ENCODE measurements at places on chromosomes 16 and 17. TPM values are rescaled to one million over a fixed set of nuclear protein-coding genes. Genes with fewer than 3 reads are reported as not detected.

Gene SYNGR3
- polyA plus RNA-seq, result 2.5 TPM

Gene CNGB1
- polyA plus RNA-seq, result not detected

GRCh38 chr17:68829211-68829610, 126.0 kb downstream of the ABCA8 start:
- no peak for DNase-seq

DNA sequence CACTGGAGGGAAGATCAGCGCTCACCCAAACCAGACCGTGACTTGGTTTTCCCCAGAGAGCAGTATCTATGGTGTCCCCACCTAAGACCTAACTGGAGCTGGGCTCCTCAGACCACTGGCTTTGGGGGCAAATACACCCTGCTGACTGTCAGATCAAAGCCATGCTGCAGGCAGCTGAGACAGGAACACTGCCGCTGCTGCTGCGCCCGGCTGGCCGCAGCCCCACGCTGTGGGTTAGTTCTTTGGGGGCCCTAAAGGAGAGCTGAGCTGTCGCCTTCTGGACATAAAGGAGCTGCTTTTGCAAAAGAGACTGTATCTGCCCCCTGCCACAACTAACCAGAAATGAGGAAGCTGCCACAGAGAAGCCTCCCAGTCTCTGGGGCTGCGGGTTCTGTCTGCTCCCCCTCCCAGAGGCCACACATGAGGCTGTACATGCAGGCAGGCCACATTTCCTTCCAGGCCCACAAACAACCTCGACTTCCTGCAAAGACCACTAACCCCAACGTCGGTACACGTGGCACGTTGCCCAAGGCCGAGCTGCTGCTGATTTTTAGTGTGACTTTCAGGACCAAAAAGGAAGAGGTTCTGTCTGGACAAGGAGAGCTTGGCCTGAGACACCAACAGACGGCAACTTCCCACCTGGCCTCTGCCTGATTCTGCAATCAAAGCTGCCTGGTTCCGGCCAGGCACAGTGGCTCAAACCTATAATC, 18.2 kb upstream of the ABR start:
- DNase-seq, result peak; percentile 81

Gene METTL9
- 11.9 TPM for polyA plus RNA-seq

Gene DCXR
- 387 TPM for polyA plus RNA-seq

- no peak for DNase-seq
Measured at GRCh38 chr16:87864331-87864989, 4.8 kb downstream of the SLC7A5 start.

Gene PPY
- not detected for polyA plus RNA-seq

- DNase-seq, result no peak
Measured at GRCh38 chr17:63635787-63636186, 13.6 kb downstream of the MAP3K3 start.

- no peak for DNase-seq
Measured at GRCh38 chr17:72421128-72422092, 300.6 kb downstream of the SOX9 start.

DNA sequence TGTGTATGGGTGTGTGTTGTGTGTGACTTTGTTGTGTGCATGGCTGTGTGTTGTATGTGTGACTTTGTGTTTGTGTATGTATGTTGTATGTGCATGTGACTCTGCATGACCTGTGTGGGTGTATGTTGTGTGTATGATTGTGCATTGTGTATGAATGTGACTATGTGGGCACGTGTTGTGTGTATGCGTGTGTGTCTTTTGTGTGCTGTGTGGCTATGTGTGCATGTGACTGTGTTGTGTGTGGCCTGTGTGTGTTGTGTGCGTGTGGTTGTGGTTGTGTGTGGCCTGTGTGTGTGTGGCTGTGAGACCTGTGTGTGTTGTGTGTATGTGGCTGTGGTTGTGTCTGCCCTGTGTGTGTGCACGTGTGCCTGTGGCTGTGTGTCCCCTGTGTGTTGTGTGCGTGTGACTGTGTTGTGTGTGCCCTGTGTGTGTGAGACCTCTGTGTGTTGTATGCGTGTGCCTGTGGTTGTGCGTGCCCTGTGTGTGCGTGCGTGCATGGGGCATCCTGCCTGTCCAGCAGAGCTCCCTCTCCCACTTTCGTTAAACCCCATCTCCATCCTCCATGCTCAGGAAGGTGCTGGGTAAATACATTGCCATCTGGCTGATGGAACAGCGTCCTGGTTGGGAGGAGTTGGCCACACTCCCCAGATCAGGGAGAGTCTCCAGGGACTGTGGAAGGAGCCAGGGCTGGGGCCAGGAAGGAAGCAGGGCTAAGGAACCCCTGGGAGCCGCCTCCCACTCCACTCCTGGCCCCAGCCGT, 90.1 kb upstream of the GSE1 start:
- peak; percentile 68 for DNase-seq

Gene KRTAP2-2
- not detected for polyA plus RNA-seq

GRCh38 chr17:10648956-10649355, 8.2 kb downstream of the MYH3 start:
- DNase-seq, result no peak

Gene ZNF688
- 23.8 TPM for polyA plus RNA-seq

Gene TM4SF5
- not detected for polyA plus RNA-seq

Gene SHISA6
- 0.22 TPM for polyA plus RNA-seq

Gene MYH8
- not detected for polyA plus RNA-seq

DNA sequence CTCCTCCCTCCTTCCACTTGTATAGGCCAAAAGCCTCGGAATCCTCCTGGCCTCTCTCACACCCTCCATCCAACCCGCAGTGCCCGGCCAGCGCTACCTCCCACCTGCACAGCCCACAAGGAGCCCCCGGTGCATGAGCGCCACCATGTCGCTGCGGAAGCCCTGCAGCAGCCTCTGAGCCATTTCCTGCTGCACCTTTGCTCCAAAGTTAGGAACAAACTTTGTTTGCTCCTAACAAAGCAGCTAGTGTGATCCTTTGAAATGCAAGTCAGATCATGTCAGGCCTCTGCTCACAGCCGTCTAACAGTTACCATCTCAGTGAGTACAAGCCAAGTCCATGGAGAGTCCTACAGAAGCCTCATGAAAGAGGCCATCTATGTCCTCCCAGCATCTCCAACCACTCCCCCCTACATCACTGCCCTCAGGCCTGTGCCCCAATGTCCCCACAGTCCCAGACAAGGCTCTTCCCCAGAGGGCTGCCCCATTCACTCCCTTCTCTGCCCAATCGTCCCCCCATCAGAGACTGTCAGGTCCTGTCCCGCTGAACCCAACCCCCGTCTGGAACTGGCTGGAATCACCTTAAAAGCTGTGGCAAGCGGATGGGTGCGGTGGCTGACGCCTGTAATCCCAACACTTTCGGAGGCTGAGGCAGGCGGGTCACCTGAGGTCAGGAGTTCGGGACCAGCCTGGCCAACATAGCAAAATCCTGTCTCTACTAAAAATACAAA, 7.5 kb downstream of the DCAKD start:
- no peak for DNase-seq

DNA sequence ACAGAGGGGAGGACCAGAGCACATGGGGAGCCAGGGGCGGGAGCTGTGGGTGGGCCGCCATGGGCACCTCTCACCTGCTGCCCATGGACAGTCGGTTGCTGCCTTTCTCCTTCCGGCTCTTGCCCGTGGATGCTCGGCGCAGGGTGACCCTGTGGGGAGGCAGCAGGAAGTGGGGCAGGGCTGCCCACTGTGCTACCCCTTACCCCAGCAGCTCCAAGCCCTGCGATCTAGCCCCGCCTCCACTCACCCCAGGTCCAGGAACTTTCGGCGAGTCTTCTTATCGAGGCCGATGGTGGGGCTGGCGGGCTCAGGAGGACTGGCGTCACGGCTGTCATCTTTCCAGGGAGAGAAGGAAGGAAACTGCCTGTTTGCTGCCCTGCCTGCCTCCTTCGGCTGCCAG, 14.2 kb downstream of the SAMD14 start:
- no peak for DNase-seq

- no peak for DNase-seq
Measured at GRCh38 chr16:89484923-89485679, 5.3 kb downstream of the ANKRD11 start.

Gene RPL19
- 3,029 TPM for polyA plus RNA-seq
